ENCODE measurements at places on chromosomes 3 and 15.

DNA sequence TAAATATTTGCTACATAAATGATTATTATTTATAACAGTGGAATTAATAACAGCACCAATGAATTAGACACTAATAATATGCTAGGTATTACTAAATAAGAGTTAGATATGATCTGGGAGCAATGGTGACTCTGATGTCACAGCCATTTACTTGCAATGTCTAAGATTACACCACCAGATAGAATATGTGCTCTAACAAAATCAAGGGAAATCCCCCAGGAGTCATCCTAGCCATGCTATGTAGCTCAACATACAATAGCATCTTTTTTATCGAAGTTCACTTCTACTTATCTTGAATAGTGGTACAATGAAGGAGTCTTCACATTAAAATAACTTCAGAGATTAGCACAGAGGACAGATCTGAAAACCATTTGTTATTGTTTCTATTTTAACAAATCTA, 154.0 kb downstream of the FMN1 start:
- DNase-seq: no peak

GRCh38 chr3:147401421-147401820, 4.9 kb downstream of the ZIC4 start:
- no peak for DNase-seq

DNA sequence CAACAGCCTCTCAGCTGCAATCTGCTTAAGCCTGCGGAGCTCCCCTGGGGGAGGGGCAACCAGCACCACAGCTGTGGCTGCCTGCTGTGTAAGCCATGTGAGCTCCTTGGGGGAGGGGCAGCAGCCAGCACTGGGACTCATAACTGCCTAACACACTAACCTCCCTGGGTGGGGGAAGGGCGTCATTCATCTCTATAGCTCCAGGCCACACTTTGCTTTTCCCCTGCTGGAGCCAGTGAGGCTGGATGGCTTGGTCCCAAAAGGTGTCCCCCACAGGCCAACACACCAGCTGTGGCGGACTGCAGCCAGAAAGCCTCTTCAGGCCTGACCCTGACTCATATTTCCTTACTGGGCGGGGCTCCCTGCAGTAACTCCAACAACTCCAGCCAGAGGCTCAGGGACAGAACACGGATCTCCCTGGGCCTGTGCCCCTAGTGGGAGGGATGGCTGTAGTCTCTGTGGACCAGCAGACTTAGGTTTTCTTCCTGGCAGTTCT, 129.8 kb downstream of the PPM1L start:
- no peak for DNase-seq

DNA sequence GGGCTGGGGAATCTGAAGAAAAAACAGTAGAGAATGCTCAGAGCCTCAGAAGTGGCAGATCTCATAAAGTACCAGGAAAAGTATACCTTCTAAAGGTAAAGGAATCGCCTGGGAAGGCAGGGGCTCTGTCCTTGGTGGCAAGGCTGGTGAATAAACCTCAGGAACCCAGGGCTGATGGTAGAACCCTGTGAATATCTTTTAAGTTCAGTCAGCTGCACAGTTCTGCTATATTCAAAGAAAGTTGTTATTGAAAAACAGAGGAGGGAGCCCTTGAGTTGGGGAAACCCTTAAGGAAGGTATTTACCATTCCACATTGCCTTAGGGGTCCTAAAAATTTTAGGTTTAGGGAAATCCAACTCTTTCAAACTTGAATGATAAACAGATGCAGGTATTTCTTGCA, 31.2 kb downstream of the ZPLD1 start:
- DNase-seq: no peak

GRCh38 chr3:125069452-125069851, 13.7 kb upstream of the HEG1 start:
- DNase-seq: no peak

DNA sequence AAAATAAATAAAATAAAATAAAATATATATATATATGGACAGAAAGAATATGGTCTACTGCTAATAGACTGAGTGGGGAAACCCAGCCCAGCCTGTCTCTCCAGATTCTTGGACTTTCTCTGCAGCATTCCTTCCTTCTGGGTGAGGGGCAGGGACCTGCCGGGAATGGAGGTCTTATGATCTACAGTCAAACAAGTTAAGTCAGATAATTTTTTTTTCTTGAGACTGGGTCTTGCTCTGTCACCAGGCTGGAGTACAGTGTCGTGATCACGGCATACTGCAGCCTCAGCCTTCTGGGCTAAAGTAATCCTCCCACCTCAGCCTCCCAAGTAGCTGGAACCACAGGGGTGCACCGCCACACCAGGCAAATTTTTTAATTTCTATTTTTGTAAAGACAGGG, 33.5 kb upstream of the ZNF774 start:
- DNase-seq: no peak
